Posterior cingulate gyrus (tissue), 11 donors: ENCODE measurements at places on chromosomes 7 and 10.

DNA sequence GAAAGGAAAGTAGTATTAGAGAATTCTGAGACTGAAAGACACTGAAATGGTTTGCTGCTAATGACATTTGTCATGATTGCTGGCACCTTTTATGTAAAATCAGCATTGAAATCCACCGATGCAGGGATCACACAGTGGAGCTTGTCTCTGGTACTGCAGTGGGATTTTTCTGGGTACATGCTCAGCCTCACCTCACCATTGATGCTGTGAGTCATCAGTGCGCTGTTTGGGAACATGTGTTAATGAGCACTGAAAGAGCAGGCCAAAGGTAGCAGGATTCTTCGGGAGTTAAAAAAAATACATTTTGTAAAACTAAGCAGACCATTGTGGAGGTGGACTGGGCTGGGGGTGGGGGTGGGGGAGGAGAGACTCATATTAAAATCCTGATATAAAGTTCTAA is 174.9 kb downstream of the CREB5 start:
- no peak for DNase-seq

- DNase-seq: no peak
Observed at GRCh38 chr10:59090817-59091622, 85.4 kb upstream of the PHYHIPL start.

- no peak for DNase-seq
Observed at GRCh38 chr10:31693491-31693890, 235.1 kb downstream of the ARHGAP12 start.

GRCh38 chr7:111082351-111082750 is 8.6 kb upstream of the LRRN3 start:
- DNase-seq: no peak

DNA sequence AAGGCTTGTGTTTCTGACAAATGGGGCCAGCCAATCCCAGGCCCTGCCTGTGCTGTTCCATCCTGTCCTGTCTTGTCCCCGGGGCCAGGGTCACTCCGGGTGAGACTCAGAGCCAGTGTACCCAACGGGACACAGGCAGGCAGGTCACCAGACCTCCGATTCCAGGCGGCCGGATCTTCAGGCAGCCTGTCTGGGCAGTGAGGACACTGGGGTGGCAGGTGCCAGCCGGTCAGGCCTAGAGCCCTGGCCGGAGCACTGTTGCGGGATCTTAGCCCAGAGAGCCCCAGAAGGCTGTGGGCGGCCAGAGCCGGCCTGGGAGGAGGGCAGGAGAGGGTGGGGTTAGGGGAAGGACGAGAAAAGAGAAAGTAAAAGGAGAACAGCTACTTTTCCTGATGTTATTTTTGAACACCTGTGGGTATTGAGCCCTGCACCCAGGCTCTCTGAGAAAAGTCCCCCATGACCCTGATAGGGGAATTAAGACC is 134.3 kb upstream of the TNRC18 start:
- DNase-seq: peak; percentile 32

DNA sequence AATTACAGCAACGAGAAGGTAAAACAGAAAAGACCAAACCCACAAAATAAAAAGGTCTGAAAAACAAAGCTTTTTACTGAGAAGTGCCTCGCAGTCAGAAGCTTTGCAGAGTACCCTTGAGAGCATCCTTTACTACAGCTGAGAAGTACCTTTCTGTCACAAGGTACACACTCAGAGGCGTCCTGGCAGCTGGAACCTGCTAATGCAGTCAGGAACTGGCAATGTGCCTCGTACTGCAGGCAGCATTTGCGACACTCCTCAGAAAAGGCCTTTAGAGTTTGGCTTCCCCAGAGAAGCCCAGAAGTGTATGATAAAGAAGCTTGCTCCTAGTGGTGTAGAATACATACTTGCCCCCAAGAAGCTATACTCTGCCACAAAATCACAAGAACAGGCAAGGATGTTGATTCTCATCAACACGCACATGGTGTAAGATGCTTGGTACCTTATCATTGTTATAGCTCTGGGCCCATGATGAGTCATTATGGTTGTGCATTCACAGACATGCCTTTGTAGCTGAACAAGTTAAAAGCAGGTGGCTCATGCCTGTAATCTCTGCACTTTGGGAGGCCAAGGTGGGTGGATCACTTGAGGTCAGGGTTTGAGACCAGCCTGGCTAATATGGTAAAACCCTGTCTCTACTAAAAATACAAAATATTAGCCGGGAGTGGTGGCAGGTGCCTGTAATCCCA is 2.0 kb upstream of the GTPBP4 start:
- no peak for DNase-seq

DNA sequence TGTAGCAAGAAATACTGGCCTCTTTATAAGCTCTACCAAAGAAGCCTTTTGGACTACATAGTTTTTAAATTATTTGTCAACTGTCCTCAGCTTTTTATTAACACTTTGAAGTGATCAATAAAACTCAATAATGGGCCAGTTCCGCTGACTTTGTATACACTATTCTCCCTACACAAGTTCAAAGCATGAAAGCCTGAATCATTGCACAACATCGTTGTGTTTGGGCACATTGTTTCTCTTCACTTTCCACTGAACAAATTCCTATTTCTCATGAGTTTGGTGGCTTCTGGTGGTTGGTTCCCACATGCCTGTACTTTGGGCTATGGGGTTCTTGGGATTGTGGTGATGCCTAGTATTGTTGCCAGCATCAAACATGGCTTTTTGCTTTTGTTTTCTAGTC is 561.8 kb upstream of the LRRN3 start:
- DNase-seq: no peak

DNA sequence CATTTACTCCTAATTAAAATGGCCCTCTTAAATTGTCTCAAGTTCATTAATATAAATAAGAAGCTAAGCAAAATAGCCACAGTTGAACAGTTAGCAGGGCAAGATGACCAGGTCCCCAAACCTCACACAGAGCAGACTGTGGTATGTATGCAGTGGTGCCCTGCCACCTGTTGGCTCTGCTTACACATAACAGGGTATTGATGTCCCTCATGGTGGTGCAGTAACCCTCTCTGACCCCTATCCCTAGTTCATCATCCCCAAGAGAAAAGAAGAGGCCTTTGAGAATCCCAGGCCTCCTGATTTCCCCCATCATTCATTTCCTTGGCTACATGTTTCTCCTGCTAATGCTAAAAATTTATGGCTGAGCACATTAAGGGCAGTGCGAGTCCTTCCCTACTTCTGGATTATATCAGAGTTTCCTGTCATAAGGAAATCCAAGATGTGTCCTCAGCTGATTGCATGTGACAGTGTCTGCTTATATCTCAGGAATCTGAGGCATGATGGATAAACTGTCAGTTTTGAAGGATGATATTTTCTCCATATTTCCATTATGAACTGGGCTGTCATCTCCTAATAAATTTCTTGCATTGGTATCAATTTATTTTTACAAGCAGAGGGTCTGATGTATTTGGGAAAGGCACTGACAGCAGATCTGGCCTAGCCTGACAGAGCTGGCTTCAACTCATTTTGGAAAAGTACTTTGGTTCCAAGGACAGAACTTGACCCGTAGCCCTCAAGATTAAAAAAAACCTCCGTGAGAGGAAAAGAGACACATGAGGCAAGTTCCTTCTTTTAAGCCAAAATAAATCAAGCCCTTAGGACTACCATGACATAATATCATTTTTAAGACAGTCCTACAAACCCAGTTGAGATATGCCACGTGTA is 880.6 kb downstream of the LRMDA start:
- no peak for DNase-seq

DNA sequence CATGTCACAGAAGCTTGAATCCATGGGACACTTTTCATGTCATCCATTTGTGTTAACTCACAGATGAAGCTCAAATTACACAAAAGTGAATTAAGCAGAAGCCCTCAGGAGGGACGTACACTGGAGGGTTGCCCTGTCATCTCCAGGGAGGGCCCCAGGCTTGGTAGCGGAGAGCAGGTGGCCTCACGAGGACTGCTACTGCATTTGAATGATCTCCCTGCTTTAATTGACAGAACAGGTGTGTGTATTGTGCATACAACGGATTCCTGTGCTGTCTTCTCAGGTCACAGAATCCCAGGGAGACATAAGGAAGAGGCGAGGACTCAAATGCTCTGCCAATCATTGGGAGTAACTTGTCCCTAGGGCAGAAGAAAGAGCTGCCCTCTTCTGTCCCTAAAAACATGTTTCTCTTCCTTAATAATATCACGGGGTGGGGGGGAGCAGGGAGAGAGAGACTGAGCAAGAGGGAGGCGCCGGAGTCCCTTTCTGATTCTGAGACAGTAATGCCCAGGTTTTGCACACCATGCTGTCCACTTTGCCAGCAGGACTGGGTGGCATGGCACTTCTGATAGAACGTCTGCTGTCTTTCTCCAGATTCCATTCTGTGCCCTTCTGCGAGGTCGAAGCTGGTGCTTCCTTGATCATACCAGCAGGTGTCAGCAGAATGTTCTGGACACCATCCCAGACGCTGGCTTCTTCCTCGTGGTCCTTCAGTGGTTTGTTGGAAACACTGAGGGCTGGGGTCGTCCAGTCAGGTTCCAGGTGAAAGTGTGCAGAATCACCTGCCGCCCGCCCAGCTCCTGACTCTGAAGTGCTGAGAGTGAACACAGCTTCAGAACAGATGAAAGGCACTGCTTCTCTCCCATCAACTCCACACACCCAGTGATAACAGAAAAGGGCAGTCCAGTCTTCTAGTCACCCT is 26.2 kb upstream of the RASGEF1A start:
- peak; percentile 65 for DNase-seq

DNA sequence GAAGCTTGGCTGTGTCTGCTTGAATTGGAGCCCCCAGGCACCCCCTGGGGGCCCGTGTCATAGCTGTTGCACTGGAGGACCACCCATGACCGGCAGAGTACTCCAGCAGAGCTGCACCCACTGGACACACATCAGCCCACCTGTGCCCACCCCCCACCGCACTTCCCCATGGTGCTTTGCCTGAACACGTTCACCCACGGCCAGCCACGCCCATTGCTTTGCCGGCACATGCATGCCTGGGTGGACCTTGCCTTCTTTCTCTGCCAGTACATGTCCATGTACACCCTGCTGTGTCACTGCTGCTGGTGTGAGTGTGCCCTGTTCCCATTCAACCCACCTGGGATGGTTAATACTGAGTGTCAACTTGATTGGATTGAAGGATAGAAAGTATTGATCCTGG is 88.7 kb downstream of the SAMD9 start:
- no peak for DNase-seq

DNA sequence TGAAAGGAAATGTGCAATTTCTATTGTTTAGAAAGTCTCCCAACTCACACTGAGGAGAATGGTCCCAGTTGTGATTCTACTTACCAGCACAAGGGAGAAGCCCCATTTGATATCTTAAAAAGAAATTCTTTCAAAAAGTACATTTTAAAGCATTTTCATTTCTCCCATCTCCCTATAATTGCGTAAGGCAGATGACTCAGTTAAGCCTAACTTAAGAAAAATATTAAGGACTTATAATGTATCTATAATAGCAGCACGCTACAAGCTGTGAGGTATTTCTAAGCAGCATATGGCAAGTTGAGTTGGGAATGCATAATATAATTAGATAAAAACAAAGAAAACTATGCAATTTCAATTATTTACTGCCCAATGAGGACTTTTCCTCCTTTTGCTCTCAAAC is 8.5 kb upstream of the NRCAM start:
- DNase-seq: no peak

DNA sequence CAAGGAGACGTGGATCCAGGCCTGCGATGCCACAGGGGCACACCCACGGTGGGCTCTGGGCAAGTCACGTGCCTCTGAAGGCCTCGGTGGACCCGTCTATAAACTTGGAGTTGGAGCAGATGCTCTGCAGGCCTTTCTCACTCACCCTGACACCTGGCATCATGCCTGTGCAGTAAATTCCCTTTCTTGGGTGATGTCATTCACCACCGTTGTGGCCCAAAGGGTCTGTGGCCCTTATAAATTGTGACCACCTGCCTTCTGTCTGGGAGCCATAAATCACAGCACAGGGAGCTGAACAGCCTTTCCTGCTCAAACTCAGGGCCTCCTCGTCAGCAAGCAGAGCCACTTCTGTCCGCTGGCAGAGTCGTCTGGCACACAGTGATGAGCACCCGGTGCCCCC is 52.2 kb downstream of the GPAM start:
- DNase-seq: no peak

GRCh38 chr7:5559576-5560240 is 136.1 kb upstream of the TNRC18 start:
- no peak for DNase-seq

DNA sequence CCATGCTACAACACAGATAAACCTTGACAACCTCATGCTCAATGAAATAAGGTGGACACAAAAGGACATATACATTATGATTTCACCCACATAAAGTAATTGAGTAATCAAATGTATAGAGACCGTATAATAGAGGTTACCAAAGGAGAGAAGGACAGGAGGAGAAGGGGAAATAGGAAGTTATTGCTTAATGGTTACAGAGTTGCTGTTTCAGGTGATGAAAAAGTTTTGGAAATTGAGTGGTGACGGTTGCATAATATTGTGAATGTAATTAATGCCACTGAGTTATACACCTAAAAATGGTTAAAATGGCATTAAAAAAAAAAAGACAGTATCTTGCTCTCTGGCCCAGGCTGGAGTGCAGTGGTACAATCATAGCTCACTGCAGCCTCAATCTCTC is 1.5 kb upstream of the OGDH start:
- no peak for DNase-seq

- no peak for DNase-seq
Observed at GRCh38 chr10:92421550-92421949, 130.6 kb downstream of the MARCHF5 start.

GRCh38 chr7:42639930-42640329 is 271.9 kb downstream of the C7orf25 start:
- no peak for DNase-seq

DNA sequence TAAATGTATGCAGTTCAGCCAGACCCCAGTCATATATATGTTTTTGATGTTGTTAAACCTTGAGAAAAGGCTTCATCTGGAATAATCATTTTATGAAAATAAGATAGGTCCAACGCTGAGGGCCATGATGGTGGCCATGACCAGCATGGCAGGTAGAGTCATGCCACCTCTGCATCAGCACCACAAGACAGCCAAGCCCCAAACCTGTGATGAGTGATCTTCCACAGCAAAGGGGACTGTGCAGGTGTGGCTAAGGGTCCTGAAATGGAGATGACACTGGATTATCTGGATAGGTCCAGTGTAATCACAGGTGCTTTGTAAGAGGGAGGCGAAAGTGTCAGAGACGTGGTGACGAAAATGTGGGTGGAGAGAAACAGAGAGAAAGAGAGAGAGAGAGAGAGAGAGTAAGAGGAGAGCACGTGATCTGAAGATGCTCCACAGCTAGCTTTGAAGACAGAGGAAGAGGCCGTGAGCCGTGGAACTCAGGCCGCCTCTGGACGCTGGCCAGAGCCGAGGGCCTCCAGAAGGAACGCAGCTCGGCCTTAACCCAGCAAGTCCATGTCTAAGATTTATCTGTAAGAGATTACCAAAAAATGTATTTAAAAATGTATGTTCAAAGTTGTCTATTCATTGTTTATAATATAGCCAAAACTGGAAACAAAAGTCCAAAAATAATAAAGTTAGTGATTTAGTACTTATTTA is 304.4 kb upstream of the SHH start:
- DNase-seq: no peak
